ENCODE measurements at places on chromosomes 13 and 19.

- DNase-seq, result no peak
Observed at GRCh38 chr19:843180-843835, 2.5 kb downstream of the PRTN3 start.

GRCh38 chr19:57245959-57246358 is 5.5 kb downstream of the ZNF805 start:
- no peak for DNase-seq

GRCh38 chr19:42440357-42441048 is 2.2 kb downstream of the CXCL17 start:
- peak; percentile 88 for DNase-seq

- no peak for DNase-seq
Observed at GRCh38 chr19:2536461-2536860, 60.5 kb downstream of the GADD45B start.

DNA sequence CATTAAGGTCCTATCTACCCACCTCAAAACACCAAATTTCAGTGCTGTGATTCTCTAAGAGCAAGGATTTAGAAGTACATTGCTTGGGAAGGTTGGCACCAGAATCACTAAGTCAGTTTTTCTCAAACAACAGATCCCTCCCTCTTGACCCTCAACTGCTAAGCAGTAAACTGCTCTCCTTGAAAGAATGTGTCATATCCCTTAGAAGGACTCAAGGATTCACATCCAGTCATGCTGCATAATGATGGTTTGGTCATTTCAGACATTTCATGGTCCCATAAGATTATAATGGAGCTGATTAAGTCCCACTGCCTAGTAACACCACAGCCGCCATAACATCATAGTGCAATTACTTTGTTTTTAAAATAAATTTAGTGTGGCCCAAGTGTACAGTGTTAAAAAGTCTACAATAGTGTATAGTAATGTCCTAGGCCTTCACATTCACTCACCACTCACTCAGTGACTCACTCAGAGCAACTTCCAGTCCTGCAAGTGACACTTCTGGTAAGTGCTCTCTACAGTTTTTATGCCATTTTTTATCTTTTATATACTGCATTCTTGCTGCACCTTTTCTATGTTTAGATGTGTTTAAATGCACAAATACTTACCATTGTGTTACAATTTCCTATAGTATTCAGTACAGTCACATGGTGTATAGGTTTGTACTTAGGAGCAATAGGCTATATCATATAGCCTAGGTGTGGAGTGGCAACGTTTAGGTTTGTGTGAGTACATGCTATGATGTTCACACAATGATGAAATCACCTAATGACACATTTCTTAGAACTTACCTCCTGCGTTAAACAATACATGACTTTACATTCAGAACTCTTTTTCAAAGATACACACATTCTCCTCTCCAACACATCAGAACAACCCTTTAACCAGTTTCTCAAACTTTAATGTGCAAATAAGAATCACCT is 15.7 kb upstream of the CCDC169 start:
- DNase-seq, result no peak

DNA sequence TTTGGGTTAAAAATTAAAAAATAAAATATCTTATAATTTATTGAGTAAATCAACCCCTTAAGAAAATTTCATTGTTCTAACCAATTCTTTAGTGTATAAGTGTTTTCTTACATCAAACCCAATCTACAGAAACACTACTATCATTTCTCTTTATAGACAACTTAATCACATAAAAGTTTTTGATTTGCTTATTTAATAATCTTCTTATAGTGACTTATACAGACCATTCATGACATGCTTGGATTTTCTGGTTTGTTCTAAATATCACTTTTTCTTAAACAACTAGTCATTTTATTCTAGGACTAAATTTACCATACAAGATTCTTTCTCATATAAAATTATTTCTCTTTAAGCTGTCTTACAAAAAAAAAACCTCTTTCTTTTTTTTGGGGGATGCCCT is 27.3 kb upstream of the ZSCAN5A start:
- no peak for DNase-seq

DNA sequence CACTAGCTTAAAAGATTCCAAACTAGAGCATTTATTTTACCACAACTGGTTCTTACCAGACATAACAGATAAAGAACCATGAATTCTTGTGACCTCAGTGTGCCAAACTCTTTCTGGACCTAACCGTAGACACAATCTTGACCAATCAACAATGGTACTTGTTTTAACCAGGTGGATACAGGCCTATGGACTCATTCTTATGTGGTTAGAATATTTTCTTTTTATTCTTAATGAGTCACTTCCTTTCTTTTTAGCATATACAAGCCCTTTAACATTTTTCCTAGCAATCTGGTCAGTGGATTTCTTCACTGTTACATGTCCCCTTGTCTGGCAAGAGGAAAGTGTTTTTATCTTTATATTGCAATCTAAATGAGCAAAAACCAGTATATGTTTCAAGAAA is 792.1 kb upstream of the SPRY2 start:
- no peak for DNase-seq

DNA sequence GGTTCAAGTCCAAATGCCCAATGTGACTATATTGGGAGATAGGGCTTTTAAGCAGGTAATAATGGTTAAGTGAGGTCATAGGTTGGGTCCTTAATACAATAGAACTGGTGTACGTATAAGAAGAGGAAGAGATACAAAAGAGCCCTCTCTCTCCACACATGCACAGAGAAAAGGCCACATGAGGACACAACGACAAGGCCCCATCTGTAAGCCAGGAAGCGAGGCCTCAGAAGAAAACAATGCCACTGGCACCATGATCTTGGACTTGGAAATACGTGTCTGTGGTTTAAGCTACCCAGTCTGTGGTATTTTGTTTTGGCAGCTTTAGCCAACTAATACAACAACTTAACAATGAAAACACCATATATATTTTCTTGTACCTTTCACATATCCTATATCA is 23.4 kb upstream of the RFC3 start:
- no peak for DNase-seq

DNA sequence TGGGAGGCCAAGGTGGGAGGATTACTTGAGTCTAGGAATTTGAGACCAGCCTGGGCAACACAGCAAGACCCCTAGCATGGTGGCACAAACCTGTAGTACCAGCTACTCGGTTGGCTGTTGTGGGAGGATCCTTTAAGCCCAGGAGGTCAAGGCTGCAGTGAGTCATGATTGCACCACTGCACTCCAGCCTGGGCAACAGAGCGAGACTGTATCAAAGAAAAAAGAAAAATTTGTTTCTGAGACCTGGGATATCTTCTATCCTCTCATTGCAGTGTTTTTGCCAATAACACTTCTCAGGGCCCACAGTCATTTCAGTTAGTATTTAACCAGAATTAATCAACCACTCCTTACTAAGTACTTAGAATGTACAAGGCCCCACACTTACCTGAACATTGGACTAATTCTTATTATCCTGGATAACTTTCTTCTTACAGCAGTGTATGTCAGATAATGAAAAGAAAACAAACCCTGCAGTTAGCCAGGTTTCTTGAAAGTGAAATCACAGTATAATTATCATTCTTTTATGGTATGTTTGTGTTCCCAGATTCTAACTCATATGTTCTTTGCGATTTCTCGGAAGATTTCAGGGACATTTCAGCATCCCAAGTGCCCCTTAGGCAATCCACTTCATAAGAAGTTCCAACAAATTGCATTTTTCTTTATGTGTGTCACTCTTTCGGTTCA is 75.6 kb upstream of the KLF5 start:
- DNase-seq, result no peak

DNA sequence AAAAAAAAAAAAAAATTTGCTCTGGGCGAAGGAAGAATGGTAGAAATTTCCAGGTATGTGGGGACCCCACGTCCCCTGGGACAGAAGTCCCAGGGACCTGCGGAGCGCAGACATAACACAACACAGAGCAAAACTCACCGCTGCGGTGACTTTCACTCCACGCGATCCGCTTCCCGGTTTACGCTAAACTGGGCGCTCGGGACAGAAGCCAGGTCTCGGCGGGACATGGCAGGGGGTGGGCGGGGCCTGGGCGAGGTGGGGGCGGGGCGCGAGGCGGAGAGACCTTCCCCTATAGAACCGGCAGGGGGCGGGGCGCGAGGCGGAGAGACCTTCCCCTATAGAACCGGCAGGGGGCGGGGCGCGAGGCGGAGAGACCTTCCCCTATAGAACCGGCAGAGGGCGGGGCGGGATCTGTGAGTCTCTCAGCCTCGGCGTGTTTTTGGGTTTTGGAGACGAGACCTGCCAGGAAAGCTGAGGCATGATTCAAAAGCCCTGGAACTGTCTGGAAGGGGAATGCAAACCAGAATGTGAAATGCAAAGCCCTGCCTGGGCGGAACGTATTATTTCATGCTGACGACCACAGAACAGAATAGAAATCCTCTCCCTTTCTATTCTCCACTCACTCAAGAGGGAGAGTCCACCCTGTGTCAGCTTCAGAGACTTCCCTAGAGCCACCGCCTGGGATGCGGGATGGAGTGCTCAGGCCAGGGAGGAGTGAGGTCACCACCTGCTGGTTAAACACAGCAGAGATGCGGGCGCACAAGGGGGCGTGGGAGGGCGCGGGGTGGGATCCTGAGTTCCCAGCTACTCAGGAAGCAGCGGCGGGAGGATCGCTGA is 20.2 kb upstream of the ERVV-1 start:
- DNase-seq, result peak; percentile 75

- DNase-seq, result no peak
Observed at GRCh38 chr13:48776401-48776800, 122.7 kb downstream of the CYSLTR2 start.

DNA sequence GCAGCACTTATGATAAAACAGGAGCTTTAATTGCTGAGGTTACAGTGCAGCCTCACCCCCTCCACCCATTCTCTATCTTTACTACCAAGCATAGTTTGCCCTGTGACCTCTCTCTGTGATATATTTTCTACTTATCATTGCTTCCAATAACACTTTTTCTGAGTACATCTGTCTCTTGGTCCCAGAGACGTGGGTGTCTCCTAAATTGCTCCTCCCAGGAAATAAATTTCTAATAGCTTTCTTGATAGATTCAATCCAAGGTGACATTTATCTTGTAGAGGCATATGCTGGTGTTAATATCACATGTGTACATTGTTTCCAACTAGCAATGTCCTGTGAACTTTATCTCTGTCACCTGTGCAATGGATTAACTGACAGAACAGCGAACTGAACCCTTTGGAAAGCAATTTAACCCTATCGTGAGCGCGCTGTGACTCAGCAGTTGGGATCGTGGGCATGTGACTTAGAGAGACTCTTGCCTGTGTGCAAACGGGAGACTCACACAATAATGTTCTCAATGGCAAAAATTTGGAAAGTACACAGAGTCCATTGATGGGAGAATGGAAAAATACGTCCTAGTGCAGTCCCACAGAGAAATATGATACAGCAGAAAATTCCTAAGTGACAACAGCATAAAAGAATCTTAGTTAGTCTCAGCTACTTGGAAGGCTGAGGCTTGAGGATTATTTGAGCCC is 7.0 kb upstream of the MAP2K2 start:
- no peak for DNase-seq

DNA sequence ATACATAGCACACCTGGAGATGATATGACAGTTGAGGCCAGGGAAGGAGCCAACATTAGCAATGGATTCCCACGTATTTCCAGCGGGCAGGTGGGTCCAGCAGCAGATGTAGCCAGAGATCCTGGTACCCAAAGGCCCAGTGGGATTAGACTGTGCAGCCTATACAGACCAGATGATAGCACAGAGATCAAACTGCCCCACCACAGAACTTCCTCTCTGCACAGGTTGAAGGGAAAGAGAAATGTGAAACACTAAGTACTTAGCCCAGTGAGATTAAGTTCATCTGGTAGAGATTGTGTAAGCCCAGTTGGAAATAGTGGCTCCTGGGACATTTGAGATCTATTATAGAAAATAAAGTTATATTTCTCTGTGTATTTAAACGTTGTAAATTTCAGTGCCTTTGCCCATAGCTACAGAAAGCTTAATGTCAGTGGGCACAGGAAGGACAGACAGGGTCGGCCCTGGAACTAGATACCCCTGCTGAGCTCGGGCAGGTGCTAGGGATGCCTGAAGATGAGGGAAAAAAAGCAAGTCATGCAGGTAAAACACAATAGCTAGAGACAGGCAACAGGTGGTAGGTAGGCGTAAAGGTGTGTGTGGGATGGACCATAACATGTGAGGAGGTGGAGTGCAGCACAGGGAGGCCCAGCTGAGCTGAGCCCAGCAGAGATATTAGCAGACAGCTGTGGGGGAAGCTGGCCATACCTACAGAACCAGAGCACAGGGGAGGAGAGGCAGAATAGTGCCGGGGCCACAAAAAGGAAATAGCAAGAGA is 27.3 kb upstream of the SPATA13 start:
- DNase-seq, result no peak

GRCh38 chr13:91356919-91357612 is 9.6 kb downstream of the MIR17HG start:
- no peak for DNase-seq

DNA sequence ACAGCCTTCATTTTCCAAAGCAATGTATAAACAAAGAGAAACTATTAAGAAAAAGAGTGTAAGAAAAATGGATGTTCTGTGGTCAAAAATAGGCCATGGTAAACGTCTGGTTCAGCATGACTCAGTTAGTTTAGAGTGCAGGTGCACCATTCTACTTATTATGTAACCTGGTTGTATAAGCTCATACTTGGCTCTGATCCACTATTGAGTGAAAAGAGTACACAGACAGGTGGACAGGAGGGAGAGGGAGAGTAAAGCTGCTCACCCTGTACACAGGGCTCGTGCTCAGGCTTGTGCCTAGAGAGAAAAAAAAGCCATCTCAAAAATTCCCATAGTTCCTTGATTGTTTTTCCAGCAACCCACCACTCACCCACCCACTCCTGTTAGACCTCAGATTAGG is 85.8 kb upstream of the ZNF91 start:
- no peak for DNase-seq

DNA sequence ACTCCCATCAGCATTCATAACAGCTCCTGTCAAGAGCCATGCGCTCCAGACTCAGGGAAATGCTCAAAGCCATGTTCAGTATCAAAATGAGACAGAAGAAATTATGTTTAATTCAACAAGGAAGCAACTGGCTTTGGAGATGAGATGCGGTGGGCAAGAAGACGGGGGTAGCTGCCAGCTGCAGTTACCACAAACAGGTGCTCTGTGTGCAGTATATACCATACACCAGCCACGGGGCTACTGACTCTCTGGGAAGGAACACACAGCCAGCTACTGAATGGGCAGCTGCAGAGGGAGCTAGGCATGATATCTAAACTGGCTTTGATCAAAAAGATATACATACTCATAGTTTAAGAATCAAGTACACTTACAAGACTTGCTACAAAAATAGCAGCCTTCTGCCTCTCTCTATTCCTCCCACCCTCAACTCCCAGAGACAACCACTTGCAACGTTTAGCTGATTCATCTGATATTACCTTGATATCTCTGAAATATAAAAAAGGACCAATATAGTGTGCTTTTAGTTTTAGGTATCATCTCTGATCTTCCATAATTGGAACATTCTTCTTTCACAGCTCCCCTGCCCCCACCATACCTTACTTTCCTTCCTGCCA is 593.0 kb downstream of the UQCRFS1 start:
- no peak for DNase-seq
